ENCODE measurements at places on chromosomes 13 and 19. TPM values are rescaled to one million over a fixed set of nuclear protein-coding genes. Genes with fewer than 3 reads are reported as not detected.

GRCh38 chr19:55369653-55370304 lies 484 bp downstream of the IL11 start:
- H3K27ac ChIP-seq = peak overlapping the region; percentile 29
- peaks cover 29% of the 10 kb centered on the region for H3K4me1 ChIP-seq
- no peaks in the 10 kb centered on the region for H3K36me3 ChIP-seq
- H3K27me3 ChIP-seq = no peaks in the 10 kb centered on the region
- H3K4me3 ChIP-seq = peak overlapping the region; percentile 76
- peak; percentile 87 for DNase-seq

The CNN1 gene
- total RNA-seq = 1.4 TPM

The PRDX2 gene
- 64.6 TPM for total RNA-seq

DNA sequence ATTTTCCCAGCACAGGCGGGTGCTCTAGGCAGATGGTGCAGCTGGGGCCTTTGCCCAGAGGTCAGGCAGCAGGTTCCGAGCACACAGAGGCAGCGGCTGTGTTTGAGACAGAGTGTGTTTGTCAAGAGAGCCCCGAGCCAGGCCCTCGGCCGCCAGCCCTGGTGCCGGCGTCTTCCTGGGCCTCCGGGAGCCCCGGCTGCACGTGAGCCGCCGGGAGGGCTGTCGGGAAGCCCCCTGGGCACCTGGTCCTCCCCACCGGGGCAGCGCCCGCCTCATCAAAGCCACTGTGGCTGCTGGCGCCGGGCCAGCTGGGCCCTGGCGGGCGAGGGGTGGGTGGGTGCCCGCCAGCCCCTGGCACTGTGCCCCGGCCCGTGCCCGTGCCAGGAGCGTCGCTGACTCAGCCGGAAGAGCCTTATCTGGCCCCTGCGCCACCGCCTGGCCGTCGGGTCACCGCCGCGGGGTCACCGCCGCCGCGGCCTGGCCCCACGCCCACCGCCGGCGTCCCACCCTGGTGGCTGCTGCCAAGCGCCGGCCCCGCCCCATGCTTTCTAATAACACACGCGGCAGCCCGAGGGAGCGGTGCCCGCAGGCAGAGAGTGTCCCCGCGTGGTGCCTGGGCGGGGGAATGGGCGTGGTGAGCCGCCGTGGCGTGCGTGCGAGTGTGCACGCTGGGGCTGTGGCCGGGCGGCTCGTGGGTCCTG lies 14.9 kb downstream of the ARID3A start:
- H3K27ac ChIP-seq = no peak overlapping the region
- H3K36me3 ChIP-seq = peaks cover 33% of the 10 kb centered on the region
- H3K4me1 ChIP-seq = no peaks in the 10 kb centered on the region
- H3K4me3 ChIP-seq = no peak overlapping the region
- H3K27me3 ChIP-seq = no peaks in the 10 kb centered on the region

DNA sequence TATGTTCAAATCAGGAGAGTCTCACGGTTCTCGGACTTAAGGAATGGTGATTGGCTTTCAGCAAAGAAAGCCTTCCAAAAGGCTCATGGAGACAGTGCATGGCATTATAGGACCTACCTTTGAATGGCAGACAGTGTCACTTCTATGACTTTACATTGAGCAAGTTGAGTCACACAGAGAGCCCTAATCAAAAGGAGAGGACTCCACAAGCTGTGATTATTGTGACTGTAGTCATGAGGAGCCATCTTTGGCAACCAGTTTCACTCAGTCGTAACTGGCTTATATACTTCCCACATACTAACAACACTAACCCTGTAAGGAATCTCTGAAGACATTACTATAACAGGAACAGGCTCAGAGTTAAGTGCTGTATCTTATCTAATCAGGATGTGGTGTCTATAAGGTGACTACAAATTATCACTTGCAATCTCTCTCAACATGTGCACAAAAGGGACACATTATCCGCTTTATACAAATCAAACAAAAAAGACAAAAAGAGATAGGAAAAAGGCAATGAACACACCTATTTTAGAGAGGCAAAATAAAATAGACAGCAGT lies 6.1 kb downstream of the LGALS14 start:
- no peak overlapping the region for H3K27ac ChIP-seq
- H3K4me1 ChIP-seq = no peaks in the 10 kb centered on the region
- H3K36me3 ChIP-seq = no peaks in the 10 kb centered on the region
- DNase-seq = no peak
- H3K4me3 ChIP-seq = no peak overlapping the region
- H3K27me3 ChIP-seq = no peaks in the 10 kb centered on the region

The CLEC11A gene
- total RNA-seq = 3.0 TPM

The EXOC3L2 gene
- total RNA-seq = 0.13 TPM

- no peak overlapping the region for H3K27ac ChIP-seq
- no peak overlapping the region for H3K4me3 ChIP-seq
- no peaks in the 10 kb centered on the region for H3K4me1 ChIP-seq
- DNase-seq = no peak
Observed at GRCh38 chr13:28624707-28625432, 34.1 kb upstream of the POMP start.

DNA sequence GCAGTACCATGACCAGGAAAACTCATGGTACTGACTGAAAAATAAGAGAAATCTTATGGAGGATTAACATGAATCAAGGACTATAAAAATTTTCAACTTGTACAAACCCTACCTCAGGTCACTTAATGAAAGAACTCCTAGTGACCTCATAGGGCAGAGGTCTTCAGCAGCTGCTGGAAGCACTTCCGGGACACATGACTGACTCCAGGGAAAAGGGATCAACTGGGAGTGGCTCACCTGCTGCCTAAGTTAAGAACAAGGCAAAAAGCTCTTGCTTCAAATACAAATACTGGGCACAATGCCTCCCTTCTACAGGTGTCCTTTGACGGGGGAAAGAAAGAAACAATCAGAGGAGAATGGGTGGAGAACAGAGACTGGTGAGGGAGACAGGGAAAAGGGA lies 18.6 kb downstream of the DOCK9 start:
- peaks cover 43% of the 10 kb centered on the region for H3K4me1 ChIP-seq
- peak overlapping the region; percentile 87 for H3K27ac ChIP-seq
- H3K4me3 ChIP-seq = peak overlapping the region; percentile 33
- peak; percentile 72 for DNase-seq
- H3K36me3 ChIP-seq = no peaks in the 10 kb centered on the region

The TPGS1 gene
- 7.3 TPM for total RNA-seq

DNA sequence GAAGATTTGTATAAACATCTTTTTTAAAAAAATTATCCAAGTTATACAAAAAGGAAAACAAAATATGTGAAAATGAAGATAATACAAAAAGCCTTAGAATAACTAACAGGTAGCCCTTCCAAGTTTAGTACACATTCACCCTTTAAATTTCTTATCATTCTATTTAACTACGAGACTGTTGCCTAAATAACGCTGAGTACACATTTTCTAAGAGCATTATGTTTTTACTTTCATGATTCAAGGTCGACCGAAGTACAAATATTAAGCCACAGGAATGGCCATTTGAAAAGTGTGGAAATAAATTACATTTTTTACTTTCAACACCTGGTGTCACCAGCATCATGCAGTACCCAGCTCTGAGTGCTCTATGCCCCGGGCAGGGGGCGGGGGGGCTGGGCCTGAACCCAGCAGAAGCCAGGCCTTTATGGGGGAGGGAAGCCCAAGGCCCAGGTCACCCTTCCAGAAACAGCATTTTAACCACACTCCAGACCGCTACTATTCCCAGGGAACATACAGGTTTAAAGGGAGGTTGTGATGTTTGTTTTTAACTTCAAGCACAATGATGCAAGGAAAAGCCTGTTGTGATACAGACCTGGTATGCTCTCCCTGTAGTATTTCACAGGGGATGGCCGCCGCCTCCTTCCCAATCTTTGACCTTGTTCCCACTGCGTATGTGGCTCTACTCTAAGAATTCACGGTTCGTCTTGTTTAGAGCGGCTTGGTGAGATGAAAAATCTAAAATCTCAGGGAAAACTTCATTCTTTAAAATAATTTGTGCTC lies 24.0 kb downstream of the GGACT start:
- H3K4me3 ChIP-seq = no peak overlapping the region
- H3K36me3 ChIP-seq = no peaks in the 10 kb centered on the region
- no peak for DNase-seq
- no peak overlapping the region for H3K27ac ChIP-seq
- H3K4me1 ChIP-seq = no peaks in the 10 kb centered on the region

The ERICH6B gene
- total RNA-seq = not detected

DNA sequence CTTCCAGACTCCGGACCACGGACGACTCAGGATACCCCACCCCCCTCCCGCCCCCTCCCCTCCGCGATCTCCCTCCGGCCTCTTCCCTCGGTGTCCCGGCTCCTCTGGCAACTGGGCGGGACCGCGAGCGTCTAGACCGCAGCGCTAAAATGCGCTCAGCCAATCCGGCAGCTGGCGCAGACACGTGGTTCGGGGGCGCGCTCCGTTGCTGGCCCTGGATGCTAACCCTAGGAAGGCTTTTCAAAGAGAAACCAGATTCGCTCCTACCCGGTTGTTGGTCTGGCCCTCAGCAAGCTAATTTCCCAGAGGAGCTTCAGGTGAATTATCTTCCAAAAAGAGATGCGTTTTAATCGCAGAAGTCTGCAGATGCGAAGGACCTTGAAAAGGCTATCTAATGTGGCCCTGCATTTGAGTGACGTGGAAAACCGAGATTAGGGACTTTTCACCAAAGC lies at the start of gene DZIP1:
TSS of gene DZIP1 (minus strand) at position 106 of the 452 bp plus-strand sequence. CDS start 2,677 bp downstream, outside the sequence.
- DNase-seq = peak; percentile 91
- peak within 1 kb of the TSS; percentile 81 for H3K27ac ChIP-seq
- H3K36me3 ChIP-seq = peaks cover 24% of the 10 kb centered on the region
- peak within 1 kb of the TSS; percentile 95 for H3K4me3 ChIP-seq
- no peaks in the 10 kb centered on the region for H3K4me1 ChIP-seq

The KLF12 gene
- 12.3 TPM for total RNA-seq

All from SJCRH30 (cell line).